ENCODE measurements at places on chromosomes 1 and 21. TPM values are rescaled to one million over a fixed set of nuclear protein-coding genes. Genes with fewer than 3 reads are reported as not detected.

- no peak for DNase-seq
- peaks cover 26% of the 10 kb centered on the region for H3K27me3 ChIP-seq
- no peak overlapping the region for H3K27ac ChIP-seq
- no peaks in the 10 kb centered on the region for H3K36me3 ChIP-seq
Measured at GRCh38 chr1:115331558-115332331, 6.3 kb downstream of the NGF start.

DNA sequence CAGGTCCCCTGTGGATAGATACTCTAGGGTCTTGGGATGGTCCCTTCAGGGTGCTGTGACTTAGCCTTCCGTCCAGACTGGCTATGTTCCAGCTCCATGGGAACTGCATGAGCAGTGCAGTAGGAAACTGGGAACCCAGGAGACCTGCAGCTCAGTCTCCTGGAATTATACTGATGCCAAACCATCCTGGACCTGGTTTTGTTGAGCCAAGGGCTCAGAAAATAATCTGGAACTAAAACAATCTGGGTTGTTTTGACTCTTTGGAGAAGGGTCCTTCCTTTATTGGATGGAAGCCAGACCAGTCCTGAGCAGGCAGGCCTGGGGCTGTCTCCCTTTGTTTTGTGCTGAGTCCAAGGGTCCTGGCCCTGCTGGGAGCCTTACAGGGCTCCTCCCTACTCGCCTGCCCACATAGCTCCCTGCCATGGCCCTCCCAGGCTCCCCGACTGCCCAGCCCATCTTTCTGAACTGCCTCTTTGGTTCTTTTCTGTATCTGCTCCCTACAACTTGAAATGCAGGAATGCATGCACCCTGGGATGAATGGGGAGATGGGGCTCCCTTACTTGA is 1.2 kb downstream of the IPO13 start:
- peak overlapping the region; percentile 83 for H3K4me3 ChIP-seq
- peaks cover 34% of the 10 kb centered on the region for H3K4me1 ChIP-seq
- no peaks in the 10 kb centered on the region for H3K27me3 ChIP-seq
- peaks cover 5% of the 10 kb centered on the region for H3K36me3 ChIP-seq
- H3K27ac ChIP-seq = peak overlapping the region; percentile 32

DNA sequence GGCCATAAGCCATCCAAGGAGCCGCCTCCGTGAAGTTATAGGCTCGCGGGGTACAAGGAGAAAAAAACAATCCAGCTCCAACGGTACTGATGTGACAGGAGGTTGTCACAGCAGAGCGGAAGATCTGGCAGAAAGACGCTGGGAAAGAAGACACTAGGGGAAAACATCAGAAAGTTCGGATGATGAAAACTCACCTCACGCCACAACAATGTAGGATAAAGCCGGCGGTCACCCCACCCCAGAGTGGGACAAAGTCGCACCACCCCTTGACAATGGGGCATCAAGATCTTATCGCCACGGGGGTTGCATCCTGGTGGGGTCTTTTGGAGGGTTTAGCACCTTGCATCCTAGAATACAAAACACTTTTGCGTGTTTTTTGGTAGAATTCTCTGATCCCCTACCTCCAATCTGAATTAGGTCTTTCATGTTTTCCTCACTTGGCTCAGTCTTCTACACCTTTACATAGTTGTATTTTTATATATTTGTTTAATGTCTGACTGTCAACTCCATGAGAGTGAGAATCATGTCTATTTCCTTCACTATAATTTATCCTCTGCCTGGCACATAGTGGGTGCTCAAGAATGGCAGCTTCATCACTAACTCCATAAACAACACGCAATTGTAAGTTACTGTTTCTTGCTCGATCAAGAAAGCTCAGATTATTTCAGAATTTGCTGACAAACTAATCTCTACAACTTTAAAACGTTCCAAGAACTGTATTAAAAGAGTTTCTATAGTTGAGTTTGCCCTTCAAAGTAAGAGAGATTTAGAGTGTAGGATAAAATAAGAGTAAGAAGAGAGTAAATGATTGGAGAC is 611 bp upstream of the ZSWIM5 start:
- peaks cover 50% of the 10 kb centered on the region for H3K27me3 ChIP-seq
- no peak for DNase-seq
- peak overlapping the region; percentile 87 for H3K4me3 ChIP-seq
- peaks cover 31% of the 10 kb centered on the region for H3K4me1 ChIP-seq
- H3K27ac ChIP-seq = no peak overlapping the region
- H3K36me3 ChIP-seq = no peaks in the 10 kb centered on the region

DNA sequence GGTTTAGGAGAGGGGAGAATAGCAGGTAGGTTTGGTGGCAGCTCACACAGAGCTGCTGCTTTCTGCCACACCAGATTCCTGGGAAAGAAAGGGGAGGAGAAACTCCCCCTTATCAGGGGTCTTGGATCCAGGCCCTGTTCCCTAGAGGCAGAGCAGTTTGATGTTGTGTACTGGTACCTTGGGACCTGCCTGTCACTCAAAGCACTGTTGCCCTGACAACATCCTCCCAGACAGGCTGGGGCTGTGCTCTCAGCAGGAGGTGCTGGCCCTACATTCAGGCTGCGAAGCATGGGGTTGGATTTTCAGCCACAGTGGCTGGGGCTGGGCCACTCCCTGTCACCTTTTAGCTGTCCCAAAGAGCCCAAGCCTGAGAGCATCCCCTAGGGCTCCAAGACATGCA is 188.0 kb downstream of the GRIK3 start:
- no peaks in the 10 kb centered on the region for H3K36me3 ChIP-seq
- peaks cover 65% of the 10 kb centered on the region for H3K4me1 ChIP-seq
- H3K27ac ChIP-seq = no peak overlapping the region
- DNase-seq = peak; percentile 39
- no peaks in the 10 kb centered on the region for H3K27me3 ChIP-seq

GRCh38 chr1:36920371-36920770 is 113.9 kb downstream of the GRIK3 start:
- peaks cover 15% of the 10 kb centered on the region for H3K4me1 ChIP-seq
- H3K36me3 ChIP-seq = peaks cover 18% of the 10 kb centered on the region
- peaks cover 6% of the 10 kb centered on the region for H3K27me3 ChIP-seq
- DNase-seq = no peak

DNA sequence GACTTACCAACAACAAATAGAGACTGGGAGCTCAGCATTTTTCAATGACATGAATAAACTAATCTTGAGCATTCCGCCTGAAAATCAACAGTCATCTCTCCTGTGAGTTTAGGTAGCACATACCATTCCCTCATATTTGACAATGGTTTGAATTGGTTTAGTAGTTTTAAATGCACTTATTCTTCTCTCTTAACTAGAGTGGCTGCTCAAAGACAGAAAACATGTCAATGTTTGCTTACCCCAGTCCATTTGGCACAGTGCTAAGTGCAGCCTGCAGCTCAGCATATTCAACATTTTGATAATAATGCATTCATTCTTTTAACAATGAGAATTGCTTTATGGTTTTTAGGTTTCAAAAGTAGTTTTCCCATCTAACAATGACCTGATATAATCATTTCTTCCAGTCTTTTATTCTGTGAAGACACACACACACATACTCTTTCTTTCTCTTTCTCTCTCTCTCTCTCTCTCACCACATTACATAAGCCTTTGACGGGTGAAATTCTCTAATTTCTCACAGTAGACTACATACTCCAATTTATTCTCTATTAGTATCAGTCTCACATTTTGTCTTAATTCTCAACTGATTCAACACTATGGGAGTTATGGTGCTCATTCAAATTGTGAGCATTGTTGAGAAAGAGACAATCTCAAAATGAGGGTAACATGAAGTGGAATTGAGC is 432.3 kb downstream of the LRRIQ3 start:
- peaks cover 3% of the 10 kb centered on the region for H3K4me1 ChIP-seq
- H3K4me3 ChIP-seq = no peak overlapping the region
- H3K27me3 ChIP-seq = no peaks in the 10 kb centered on the region
- no peak overlapping the region for H3K27ac ChIP-seq
- no peak for DNase-seq

GRCh38 chr1:221477252-221477651 is 264.6 kb downstream of the DUSP10 start:
- H3K27ac ChIP-seq = no peak overlapping the region
- H3K36me3 ChIP-seq = no peaks in the 10 kb centered on the region
- no peak for DNase-seq
- H3K4me1 ChIP-seq = 0 out of 2 replicates have a peak, but pooled peaks cover 3% of the 10 kb centered on the region

- no peak overlapping the region for H3K4me3 ChIP-seq
- H3K36me3 ChIP-seq = no peaks in the 10 kb centered on the region
- H3K27ac ChIP-seq = peak overlapping the region; percentile 13
- DNase-seq = no peak
Measured at GRCh38 chr1:220564216-220564615, 36.3 kb downstream of the MARK1 start.

DNA sequence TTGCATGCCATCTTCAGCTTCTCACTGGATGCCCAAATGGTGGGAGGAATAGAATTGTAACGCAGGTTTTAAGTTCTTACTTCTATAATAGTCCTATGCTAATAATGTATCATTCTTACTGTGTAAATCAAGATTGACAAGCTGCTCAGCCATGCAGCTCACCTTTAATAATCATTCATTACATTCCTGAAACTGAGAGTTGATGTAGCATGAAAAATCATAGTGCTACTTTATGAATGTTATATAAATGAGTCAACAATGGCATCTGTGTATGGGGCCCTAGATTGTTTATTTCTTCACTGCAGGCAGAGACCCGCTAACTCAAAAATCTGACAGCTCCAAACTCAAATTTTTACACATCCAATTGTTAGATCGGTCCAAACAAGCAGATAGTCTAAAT is 34.4 kb downstream of the FH start:
- no peaks in the 10 kb centered on the region for H3K36me3 ChIP-seq
- no peaks in the 10 kb centered on the region for H3K4me1 ChIP-seq
- no peaks in the 10 kb centered on the region for H3K27me3 ChIP-seq
- no peak for DNase-seq
- H3K27ac ChIP-seq = no peak overlapping the region

GRCh38 chr1:40982721-40983120 is 3.2 kb downstream of the CTPS1 start:
- no peaks in the 10 kb centered on the region for H3K27me3 ChIP-seq
- H3K4me1 ChIP-seq = peaks cover 23% of the 10 kb centered on the region
- H3K4me3 ChIP-seq = no peak overlapping the region
- no peak overlapping the region for H3K27ac ChIP-seq

GRCh38 chr1:211229365-211229759 is 29.8 kb upstream of the RCOR3 start:
- no peaks in the 10 kb centered on the region for H3K36me3 ChIP-seq
- H3K27me3 ChIP-seq = no peaks in the 10 kb centered on the region
- no peaks in the 10 kb centered on the region for H3K4me1 ChIP-seq
- no peak overlapping the region for H3K4me3 ChIP-seq
- H3K27ac ChIP-seq = no peak overlapping the region
- DNase-seq = no peak

DNA sequence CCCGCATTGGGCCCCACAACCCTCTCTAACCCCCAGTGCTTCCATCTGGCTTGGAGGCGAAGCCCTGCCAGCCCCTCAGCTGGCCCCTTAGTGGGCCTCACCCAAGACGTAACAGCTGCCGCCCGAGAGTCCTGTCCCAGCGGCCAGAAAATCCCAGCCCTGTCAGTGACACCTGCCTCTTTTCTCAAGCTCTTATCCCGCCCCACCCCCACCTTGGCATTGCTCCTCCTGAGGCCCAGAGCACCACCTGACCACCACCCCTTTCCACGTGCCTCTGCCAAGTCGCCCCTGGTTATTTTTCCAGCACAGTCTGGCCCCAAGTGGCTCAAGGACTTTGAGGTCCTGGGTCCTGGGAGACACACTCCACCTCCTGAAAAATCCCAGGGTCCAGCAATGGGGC is 5.9 kb upstream of the CTRC start:
- H3K36me3 ChIP-seq = no peaks in the 10 kb centered on the region
- DNase-seq = no peak
- no peak overlapping the region for H3K4me3 ChIP-seq
- no peaks in the 10 kb centered on the region for H3K27me3 ChIP-seq

Gene NEGR1
- 2.9 TPM for total RNA-seq

Gene LHX8
- 0.25 TPM for total RNA-seq

Gene FAM72C
- 17.5 TPM for total RNA-seq

Gene OR4F29
- total RNA-seq = not detected

Gene RIPPLY3
- total RNA-seq = 2.3 TPM

Data from WTC11 (cell line).